Peyer's patch (tissue), 4 donors: ENCODE measurements at places on chromosomes 11 and 22.
A peak's percentile ranks its signal among the peaks of the same experiment; 100 is the strongest.

DNA sequence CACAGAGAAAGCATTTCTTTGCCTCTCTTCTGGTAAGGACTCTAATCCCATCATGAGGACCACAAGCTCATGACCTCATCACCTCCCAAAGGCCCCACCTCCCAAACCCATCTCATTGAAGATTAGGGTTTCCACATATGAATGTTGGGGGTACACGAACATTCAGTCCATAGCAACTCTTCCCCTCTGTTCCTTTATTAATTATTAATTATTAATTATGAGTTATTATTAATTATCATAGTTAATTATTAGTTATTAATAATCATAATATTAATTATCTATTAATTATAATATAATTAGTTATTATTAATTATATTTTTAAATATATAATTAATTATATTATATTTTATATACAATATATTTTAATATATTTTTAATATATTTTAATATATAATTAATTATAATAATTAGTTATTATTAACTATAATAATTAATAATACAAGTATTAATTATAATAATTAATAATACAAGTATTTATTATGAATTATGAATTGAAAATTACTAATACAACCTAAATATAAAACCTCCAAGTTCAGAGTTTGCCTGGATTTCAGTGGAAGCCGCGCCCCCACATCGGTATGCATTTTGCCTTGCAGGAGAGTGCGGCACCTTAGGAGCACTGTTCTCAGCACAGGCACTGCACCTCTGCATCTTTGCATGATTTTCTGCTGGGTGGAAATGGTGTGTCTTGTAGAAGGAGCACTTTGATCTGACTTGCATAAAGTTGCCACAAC lies 128.0 kb upstream of the FGF3 start:
- DNase-seq, result peak; percentile 28

- DNase-seq, result no peak
Observed at GRCh38 chr11:9507277-9507580, 46.4 kb downstream of the ZNF143 start.

- DNase-seq, result no peak
Observed at GRCh38 chr11:69938206-69938605, 119.0 kb upstream of the FGF3 start.

DNA sequence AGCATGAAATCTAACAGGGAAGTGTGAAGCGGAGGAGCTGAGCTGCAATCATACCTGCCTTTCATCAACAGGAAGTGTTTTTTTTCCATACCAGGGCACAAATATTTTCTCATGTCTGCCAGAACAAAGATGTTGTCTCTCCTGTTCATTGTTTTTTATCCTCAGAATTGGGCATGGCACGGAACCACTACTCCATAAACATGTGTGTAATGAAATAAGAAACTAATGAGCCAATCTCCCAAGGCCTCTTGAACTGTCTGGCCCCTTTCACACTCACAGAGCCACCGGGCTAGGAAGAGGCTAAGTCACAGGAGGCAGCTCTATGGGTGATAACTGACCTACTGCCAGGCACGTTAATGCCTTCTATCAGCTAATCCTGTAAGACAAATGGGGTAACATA lies 124.4 kb downstream of the ETS1 start:
- DNase-seq, result no peak

DNA sequence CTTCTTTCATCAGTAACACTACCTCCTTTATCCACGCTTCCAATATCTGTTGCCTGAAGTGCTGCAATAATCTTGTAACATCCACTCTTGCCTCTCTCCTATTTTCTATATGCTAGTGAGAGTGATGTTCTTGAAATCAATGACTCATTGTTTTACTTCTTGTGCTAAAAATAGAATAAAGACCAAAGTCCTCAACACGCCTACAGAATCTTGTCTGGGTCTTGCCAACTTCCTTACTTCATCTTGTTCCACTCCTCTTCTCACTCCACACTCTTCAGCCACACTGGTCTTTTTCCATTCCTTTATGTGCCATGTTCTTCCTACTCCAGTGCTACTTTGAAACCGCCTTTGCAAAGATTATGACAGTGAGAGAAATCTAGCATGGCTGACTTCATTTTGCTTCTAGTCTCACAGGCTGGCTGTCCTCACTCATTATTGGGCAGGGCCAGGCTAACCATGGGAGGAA lies 136.4 kb downstream of the CCDC81 start:
- no peak for DNase-seq

GRCh38 chr22:25403811-25404471 lies 160.5 kb upstream of the GRK3 start:
- no peak for DNase-seq
